COR-L47 (cell line): ENCODE measurements at places on chromosomes 6 and 20.
A peak's percentile ranks its signal among the peaks of the same experiment; 100 is the strongest.

DNA sequence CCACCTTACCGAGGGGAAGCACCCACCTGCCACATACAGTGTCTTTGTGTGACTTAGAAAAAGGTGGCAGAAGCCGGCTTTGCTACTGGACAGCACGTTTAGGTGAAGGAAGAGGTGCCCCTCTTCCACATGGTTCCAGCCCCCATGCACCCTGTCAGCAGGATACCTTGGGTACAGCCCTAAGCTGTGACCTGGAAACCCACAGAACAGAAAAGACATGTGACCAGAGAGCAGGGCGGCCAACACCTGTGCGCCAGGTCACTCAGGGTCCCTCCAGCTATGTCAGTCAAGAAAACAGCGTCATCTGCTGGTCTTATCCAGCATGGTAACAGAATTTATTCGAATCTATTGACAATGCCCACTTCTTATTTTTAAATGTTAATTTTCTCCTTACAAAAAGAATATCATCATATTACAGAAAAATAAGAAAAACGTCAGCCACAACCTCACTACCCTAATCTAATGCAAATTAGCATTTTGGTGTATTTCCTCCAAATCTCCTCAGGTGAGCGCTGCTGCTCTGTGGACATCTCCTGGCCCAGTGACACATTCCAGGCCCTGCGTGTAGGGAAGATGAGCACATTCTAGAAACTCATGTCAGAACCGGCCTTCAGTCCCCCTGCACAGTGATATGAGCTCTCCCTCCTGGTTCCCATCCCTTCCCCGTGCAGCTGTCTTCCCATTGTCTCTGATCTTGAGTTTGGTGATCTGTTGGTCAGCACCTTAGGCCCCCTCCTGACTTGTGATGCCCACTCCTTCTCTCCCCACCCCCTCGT, 37.2 kb downstream of the GTF2H5 start:
- no peak for DNase-seq

DNA sequence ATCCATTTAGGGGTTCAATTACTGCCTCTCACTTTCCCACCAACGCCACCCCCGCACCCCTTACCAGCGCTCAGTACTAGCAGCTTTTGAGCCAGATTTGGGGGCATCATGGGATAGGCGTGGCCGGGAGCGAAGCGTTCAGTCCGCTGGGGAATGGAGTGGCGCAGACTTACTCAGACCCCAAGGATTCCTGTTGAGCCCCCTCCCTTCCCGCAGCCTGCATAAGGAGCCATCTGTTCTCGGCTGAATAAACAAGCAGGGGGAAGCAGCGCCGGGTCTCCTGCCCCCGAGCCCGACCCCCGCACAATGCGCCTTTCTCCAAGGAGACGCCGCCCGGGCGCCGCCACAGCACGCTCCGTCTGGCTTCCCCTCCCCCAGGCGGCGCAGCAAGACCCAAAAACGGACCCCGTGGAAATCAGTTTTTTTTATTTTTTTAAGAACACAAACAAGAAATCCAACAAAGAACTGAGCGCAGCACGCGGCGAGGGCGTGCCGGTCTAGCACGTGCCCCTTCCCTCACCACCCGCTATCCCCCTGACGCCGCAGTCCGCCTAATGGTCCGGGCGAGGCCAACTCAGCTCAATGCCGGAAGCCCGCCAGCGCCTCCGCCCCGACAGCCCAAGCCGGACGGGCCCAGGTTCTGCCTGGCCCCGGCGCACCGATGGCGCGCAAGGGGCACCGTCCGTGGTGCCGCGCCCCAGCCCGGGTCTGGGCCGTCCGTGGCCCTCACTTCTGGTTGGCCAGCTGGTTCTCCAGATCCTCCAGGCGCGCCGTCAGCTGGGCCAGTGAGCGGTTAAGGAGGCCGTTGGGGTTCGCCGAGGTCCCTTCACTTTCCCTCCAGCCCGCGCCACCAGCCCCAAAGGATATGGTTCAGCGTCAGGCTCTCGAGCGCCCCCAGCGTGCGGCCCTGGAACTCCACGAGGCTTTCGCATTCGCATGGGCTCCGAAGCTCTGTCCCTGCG, 13.3 kb upstream of the RBPJL start:
- DNase-seq = peak; percentile 81

GRCh38 chr20:42844751-42845150, 345.0 kb downstream of the PTPRT start:
- no peak for DNase-seq

DNA sequence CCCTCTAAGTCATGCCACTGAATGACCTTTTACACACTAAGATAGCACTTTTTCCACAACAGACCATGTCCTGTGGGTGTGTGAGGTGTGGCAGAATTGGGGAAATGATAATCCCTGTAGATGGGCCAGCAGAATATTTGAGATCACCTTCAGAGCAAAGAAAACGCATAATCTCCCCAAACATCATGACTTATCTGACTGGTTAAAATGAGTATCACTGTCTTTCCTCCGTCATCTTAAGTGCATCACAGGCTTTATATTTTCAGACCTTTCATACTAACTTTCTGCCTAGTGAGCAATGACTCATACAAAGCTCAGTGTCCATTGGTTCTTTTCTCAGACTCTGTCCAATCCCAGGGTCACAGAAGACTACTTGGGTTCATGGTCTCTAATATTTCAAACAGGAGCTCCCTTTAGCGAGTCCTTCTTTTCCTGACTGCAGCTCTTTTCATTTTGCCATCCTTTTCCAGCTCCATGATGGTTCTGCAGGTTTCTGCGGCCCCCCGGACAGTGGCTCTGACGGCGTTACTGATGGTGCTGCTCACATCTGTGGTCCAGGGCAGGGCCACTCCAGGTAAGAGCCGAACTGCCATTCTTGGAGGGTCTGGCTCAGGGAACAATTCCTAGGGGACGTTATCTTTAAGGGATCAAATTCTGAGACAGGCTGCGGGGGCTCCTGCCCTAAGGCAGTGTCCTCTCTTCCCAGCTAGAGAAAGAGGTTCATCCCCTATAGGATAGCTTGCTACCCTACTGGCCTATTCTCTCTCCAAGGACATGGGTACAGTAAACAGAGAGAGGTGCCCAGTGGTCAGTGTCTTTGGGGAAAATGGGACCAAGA, at the start of gene HLA-DPB1:
HLA-DPB1 (plus strand) TSS at position 423 of the 838 bp plus-strand sequence; CDS start at position 475, 52 bp downstream.
- no peak for DNase-seq

- no peak for DNase-seq
These were observed 50.8 kb upstream of the SMLR1 start for GRCh38 chr6:130776287-130776925.

- no peak for DNase-seq
These were observed 6.1 kb upstream of the ZNFX1 start for GRCh38 chr20:49283703-49284625.

DNA sequence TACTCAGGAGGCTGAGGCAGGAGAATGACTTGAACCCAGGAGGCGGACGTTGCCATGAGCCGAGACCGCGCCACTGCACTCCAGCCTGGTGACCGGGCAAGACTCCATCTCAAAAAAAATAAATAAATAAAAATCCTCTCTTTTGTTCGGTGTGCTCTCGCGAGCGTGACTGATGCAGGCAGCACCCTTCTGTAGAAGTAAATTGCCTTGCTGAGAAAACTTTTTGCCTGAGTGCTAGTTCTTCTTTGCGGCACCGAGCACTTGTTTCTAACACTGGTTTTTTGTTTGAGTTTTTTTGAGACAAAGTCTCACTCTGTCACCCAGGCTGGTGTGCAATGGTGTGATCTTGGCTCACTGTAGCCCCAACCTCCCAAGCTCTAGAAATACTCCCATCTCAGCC, 30.5 kb downstream of the PLN start:
- no peak for DNase-seq

- no peak for DNase-seq
These were observed 13.9 kb upstream of the BFSP1 start for GRCh38 chr20:17545127-17545526.

- no peak for DNase-seq
These were observed 39.6 kb upstream of the STX16 start for GRCh38 chr20:58611236-58612030.

DNA sequence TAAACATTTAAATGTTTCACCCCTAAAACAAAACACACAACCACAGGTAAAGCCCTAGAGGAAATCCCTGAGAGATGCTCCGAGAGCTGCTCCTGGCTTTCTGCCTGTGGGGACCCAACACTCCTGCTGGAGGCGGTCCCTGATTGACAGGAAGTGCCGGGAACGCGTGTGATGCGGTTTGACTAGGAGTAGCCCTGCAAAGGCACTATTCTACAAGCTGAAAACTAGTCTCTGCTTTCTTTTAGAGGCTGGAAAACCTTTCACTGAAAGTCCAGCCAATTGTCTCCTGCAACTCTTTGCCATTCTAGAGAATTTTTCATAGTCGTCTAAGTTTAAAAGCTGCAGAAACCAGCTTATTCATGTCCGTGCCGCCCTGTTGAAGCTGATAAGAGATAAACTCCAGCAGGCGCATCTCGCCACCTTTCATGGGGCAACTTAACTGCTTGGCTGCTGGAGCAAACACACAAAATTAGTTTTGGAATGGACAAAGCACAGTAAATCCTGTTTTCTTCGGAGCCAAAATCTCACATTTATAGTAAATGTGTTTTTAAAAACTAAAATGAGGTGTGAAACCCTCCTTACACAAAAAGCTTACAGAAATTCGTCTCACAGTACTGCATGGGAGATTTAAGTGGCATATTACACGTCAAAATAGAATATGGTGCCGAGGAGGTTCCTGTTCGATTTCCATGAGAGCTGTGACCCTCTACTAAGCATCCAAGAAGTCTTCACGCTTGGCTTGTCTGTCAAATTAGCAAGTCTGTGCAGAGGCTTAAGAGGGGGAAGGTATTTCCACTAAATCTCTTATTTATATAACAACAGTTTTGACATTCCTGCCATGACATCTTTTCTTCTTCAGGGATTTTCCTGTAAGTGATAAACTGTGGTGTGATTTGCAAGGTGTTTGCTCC, 46.9 kb downstream of the DACT2 start:
- DNase-seq = no peak

DNA sequence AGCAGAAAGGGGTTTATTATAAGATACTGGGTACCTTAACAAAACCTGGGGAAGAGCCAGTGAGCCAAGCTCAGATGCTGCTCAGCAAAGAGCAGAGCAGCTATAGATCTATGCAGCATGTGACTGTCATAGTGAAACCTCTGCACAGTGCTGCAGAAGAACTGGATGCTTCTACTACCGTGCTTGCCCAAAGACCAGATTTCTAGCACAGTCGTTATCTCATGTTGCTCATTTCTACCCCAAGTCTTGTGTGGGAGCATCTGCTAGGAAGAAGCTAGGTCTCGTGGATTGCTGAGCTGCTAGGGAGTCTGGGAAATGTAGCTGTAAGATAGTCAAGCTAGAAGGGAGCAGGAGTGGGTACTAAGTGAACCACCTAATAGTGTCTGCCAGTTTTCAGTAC, 31.7 kb upstream of the GNRH2 start:
- DNase-seq = no peak

GRCh38 chr6:163351013-163351412, 63.5 kb upstream of the QKI start:
- DNase-seq = no peak

DNA sequence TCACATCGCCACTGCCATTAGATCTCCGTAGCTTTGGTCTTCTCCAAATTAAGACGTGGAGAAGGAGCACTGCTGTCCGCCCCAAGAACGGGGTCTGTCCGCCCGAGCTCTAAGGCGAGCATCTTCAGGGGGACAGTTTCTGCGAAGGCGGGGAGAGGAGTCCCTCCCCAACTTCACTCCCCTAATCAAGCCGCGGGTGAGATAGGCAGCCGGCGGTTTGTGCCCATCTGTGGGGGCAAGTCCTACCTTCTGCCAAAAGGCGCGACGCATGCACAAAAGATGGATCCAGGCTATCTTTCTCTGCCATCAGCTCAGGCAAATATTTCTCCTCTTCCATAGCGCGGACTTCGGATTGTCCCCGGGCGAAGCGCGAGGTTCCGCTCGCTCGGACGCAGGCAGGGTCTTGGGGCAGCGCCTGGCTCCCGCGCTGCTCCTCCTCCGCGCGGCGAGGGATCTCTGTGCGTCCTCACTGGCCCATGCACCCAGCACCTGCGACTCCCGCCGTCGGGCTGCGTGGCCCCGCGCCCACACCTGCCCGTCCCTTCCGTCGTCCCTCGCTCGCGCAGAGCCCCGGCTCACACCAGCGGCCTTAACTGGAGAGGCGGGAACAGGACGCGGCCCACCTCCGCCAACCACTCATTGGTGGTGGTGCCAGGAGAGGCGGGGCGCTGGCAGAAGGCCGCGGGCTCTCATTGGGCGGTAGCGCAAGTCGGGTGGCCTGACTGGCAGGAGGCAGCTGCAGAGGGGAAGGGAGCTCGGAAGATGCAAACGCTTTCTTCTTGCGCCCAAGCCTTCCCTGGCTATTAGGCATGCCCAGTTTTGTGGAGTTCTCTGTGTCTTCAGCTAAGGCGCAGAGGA, at the start of gene KHDRBS2:
KHDRBS2 (minus strand) TSS at position 614 of the 858 bp plus-strand sequence.
- peak; percentile 92 for DNase-seq

DNA sequence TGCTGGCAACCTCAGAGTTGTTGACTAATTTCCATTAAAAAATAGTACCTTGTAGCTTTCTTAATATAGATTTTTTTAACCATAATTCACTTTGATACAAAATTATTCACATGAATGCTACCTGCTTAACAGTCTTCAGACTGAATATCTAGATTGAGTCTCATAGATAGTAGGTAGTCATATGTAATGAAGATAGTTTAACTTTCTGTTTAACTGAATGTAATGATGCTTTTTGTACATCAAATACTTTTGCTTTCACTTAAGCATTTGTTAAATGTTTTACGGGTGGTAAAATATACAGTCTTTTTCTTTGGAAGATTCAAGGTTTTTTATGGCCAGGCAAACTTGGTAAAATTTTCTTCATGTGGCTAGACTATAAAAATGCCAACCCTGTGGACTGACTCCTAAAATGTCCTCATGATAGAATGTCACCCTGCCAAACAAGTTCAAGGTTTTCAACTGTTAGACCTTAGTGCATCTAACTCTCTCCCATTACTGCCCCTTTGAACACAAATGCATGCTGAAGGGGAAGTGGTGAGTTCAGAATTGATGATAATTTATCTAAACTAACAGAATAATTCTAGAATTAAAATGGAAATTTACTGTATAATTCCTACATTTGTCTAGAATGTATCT, 16.4 kb downstream of the TBPL1 start:
- DNase-seq = no peak

GRCh38 chr20:17885544-17885943, 83.0 kb downstream of the SNX5 start:
- DNase-seq = no peak

DNA sequence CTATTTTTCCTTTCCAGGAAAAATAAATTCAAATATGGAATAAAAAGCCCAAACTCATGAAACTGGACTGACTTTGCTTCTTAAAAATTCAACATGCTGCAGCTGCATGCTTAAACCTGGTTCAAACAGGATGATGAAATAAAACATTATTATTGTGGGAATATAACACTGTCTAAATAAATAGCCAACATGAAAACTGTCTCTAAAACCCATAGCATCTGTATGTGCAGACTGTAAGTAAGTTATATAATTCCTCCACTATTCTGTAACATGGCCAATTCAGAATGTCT, 30.4 kb upstream of the AHI1 start:
- no peak for DNase-seq

GRCh38 chr6:57177545-57178265, 5.6 kb downstream of the BAG2 start:
- DNase-seq = no peak
